MG63 (cell line): ENCODE measurements at places on chromosomes 5 and 9.

- no peak for DNase-seq
Observed at GRCh38 chr5:34822956-34823715, 15.8 kb upstream of the TTC23L start.

DNA sequence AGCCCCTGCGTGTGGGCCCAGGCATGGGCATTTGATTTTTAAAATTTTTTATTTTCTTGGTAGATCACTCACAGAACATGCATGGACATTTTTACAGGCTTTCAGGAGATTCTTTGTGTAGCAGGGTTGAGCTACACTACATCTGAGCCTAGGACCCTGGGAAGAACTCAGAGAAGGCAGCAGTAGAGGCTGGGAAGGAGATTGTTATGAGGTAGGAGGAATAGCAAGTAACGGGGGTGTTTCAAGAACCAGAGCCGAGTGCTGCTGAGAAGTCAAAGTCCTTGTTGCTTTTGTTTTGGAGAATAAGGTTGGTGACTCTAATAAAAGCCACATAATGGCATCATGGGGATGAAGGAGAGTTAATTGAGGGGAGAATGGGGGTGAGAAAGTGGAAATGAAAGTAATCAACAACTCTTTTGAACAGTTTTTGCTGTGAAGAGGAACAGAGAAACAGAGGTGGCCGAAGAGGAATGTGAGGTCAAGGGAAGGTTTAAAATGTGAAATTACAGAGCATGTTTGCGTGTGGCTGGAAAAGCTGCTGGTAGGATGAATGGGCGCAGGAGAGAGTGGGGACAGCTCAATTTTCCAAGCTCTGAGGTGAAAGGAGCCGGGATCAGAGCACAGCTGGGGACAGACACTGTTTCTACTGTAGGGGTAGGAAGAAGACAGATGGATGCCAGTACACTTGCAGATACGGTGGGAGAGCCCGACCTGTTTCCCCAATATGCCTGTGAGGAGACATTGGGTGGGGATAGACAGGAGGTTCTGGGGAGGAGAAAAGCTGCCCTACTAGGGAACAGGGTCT, 4.7 kb upstream of the PDLIM7 start:
- no peak for DNase-seq

GRCh38 chr5:61931236-61931635, 374.8 kb upstream of the KIF2A start:
- DNase-seq, result no peak

- DNase-seq, result peak; percentile 18
Observed at GRCh38 chr5:94218374-94218773, 400.0 kb downstream of the KIAA0825 start.
